ENCODE measurements at places on chromosomes 2 and 18.

- DNase-seq = no peak
These were observed 472.6 kb downstream of the DLGAP1 start for GRCh38 chr18:3982541-3982940.

GRCh38 chr2:230903231-230904150 is 21.6 kb downstream of the GPR55 start:
- DNase-seq = no peak

DNA sequence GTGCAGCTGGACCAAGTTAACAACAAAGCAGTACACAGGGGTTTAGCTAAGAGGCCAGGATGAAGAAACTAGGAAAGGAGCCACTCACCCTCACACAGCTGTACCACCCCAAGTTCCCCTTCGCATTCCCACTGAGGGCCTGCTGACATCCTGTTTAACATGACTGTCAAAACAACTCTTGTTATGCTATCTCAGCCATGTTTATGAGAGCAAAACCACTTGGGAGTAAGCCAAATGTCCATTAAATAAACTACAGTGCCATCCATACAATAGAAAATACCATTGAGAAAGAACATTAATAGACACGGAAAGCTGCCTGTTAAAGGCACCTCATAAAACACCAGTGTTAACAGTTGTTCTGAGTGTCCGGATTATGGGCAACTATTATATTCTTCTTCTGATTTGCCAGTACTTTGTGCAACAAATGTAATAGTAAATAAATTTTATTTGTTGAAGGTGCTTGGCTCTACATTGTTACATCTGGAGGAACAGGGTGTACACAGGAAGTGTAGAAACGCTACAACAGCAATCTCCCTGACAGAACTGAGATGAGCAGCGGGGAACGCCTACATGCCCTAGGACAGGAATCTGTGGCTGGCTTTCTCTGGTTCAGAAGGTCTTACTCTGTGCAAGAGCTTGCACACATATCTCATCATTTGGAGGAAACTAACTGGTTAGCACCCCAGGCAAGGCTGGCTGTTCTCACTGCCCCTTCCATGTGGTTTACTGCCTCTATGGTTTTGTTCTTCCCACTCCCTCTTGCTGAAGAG is 85.6 kb downstream of the EHD3 start:
- DNase-seq = no peak

DNA sequence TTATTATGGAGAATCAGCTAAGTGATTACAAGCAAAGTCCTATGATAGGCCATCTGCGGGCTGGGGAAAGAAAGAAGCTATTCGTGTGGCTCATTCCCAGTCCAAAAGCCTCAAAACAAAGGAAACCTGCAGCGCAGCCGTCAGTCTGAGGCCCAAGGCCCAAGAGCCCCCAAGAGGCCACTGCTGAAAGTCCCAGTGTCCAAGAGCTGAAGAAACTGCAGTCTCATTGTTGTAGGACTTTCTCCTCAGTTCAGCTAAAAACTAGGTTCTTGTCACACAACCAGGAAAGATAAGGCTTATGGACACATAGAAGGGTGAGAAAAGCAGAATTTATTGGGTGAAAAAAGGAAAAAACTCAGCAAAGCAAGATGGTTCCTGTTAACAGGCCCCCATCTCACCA is 143.2 kb downstream of the RHBDD1 start:
- no peak for DNase-seq

Measured in forelimb muscle (tissue), 1 donor.